ENCODE measurements at places on chromosomes 6 and 20. TPM values are rescaled to one million over a fixed set of nuclear protein-coding genes. Genes with fewer than 3 reads are reported as not detected.

DNA sequence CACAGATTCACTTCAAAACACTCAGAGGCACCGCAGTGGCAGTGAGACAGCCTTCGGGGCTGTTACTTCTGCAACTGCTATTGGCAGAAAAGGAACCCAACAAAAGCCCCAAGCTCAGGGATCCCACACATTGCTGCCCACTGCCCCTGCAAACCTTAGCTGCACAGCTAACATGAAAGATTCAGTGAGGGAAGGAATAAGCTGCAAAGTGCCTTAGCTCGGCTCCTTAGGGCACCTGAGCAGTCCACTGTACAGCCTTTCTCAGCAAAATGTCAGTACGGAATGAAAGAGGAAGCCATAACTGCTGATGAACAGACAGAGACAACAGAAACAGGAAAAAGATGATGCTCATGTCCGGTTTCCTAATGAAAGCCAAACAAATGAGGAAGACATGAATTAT is 179.7 kb upstream of the SHLD1 start:
- DNase-seq = no peak

- DNase-seq = no peak
Observed at GRCh38 chr6:30200551-30201281, 12.5 kb downstream of the TRIM26 start.

Gene SAPCD1
- 2.6 TPM for total RNA-seq

Gene KCNK16
- total RNA-seq = not detected

Gene CD83
- total RNA-seq = 26.0 TPM

Gene SLC22A1
- 2.7 TPM for total RNA-seq

Gene LIN28B
- not detected for total RNA-seq

Gene FRK
- total RNA-seq = 7.2 TPM

GRCh38 chr6:53433261-53433950 is 84.7 kb upstream of the ELOVL5 start:
- DNase-seq = no peak

DNA sequence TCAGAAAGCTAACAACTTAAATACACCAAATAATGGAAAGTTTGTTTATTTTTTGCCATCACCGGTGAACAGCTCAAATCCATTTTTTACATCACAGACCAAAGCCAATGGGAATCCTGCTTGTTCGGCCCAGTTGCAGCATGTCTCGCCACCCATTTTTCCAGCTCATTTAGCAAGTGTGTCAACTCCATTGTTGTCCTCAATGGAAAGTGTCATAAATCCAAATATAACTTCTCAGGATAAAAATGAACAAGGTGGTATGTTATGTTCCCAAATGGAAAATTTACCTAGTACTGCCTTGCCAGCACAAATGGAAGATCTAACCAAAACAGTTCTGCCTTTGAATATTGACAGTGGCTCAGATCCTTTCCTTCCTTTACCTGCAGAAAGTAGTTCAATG is 65.3 kb upstream of the SMIM8 start:
- DNase-seq = no peak

GRCh38 chr6:167314180-167314821 is 10.6 kb upstream of the TTLL2 start:
- no peak for DNase-seq

DNA sequence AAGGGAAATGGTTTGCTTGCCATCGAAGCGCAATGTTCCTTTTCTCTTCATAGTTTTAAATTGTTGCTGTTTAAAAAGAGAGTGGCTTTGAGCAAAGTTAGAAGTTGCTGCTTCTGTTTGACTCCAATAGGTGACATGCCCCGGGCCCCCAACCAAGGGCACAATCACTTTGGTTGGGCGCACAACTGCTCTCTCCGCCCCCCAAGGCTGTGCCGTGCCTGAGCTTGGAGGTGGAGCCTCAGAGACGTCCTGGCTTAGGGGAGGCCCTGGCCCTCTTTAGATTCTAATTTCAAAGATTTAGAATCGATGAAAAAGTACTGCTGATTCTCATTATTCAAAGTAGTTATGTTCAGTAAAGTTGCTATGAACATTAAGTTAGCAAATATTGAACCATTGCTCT is 725.9 kb downstream of the COL12A1 start:
- no peak for DNase-seq

Gene TINAG
- total RNA-seq = not detected

DNA sequence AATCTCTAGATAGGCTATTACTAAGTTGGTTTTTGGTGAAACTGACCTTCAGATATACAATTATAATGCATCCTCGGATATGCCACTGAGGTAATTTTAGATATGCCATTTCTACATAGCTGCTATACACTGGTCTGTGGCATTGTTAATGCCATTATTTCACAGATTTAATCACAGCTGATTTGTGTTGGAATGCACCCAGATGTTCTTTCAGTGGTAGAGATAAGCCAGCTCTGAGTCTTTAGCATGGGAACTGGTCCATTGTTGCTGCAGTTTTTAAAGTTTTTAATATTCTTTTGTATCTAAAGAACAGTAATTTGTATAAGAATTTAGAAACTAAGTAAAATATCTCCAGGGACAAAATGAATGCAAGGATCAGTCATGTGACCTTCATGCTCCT is 6.8 kb downstream of the TMX4 start:
- no peak for DNase-seq

Gene MRAP2
- 0.72 TPM for total RNA-seq

GRCh38 chr6:156062091-156062563 is 606.5 kb upstream of the NOX3 start:
- DNase-seq = no peak

Gene GPX5
- total RNA-seq = not detected

Gene TBX18
- 1.0 TPM for total RNA-seq

- no peak for DNase-seq
Observed at GRCh38 chr6:47345761-47346160, 36.1 kb upstream of the TNFRSF21 start.

DNA sequence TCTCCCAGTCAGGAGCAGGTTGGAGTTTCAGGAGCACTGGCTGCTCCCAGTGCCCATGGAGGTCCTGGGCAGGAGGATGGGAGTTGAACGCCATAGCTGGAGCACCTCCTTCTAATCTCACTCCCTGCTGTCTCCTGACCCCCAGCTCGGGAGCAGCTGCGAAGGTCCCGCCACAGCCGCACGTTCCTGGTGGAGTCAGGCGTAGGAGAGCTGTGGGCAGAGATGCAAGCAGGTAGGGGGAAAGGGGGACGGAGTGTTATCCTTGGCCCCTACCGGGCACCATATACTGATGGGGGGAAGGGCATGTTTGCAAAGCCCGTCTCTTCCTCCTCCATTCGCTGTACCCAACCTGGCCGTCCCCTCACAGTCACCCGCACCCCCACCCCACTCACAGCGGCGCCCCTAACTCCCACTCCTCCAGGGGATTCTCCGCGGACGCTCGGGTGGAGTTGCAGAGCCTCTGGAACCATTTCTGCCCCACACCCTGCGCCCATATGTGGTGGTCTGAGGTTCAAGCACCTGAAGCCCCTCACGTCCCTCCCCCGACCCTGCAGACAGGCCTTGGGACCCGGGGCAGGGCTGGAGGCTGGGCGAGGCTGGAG is 16.7 kb downstream of the HSPA12B start:
- no peak for DNase-seq

- no peak for DNase-seq
Observed at GRCh38 chr6:25217829-25218228, 61.3 kb upstream of the CARMIL1 start.

DNA sequence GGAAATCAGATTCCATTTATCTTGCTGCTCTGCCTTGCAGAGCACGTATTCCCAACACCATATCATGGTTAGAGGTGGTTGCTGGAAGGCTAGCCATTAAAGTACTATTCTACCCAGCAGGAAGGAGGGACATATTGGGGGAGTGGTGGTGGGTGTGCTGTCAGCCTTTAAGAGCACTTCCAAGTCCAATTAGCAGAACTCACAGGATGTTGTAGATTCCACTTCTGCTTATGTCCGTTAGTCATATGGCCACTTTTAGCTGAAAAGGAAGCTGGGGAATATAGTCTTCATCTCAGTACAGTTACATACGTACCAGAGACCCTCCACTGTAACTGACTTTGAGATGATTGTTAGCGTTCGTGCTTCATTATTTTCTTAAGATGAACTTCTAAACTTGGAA is 94.4 kb downstream of the SAMD3 start:
- no peak for DNase-seq

- no peak for DNase-seq
Observed at GRCh38 chr20:1275919-1276318, 9.8 kb downstream of the SNPH start.

Gene CDH4
- 0.23 TPM for total RNA-seq

All from upper lobe of right lung (tissue), 1 donor.